ENCODE measurements at places on chromosomes 1 and 21.
A peak's percentile ranks its signal among the peaks of the same experiment; 100 is the strongest.

GRCh38 chr21:28805885-28806284, 186.8 kb downstream of the LTN1 start:
- no peak for DNase-seq

GRCh38 chr21:26067836-26068594, 102.6 kb downstream of the APP start:
- DNase-seq = no peak

DNA sequence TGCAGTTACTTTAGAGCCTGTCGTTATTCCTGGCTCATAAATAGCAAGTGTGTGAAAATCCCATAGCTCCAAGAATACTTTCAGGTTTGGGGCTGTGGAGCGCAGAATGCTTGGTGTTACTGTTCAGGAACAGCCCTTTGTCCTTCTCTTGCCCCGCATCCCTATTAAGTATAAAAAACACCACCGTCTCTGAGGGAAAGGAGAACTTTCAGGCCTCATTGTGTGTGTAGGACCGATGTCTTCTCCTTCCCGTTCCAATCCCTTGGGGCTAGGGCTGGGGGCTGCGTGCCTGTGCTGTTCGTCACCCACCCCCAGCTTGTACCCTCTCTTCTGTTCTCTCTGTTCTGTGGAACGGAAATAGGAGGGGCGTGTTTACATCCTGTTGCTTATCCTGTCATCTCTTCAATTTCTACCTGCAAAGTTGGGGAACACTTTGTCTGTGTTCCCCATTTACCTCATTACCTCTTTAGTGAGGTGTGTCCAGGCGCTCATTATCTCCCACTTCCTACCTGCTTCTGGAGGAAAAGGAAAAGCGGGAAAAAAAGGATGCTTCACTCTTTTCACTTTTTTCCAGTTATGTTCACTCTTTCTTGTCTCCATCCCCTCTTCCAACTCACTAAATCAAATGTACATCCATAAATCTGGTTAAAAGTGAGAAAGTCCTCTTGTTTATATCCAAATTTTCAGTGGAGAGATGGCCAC, 788 bp upstream of the TXNIP start:
- DNase-seq = peak; percentile 44

GRCh38 chr1:222781251-222781650, 33.6 kb upstream of the DISP1 start:
- DNase-seq = no peak

DNA sequence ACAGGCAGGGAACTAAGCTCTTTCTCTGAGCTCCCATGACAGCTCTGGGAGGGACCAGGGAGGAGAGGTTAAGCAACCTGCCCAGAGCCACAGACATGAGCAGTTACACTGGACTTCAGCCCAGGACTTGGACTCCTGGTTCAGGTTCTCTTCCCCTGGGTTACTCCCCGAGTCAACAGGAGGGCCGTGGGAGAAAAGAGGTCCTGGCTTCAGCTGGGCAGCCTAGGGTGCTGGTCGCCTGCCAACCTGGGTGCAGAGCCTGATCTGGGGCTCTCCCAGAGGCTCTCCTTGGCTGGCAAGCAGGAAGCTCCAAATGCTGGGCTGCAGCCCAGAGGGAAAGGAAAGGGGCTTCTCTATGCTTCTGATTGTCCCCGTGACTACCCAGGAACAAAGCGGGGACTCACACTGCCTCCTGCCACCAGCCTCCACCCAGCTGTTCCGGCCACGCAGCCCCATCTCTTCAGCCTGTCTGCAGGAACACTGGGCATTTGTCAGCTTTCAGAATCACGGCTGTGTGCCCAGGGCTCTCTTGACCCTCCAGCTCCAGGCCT, 141.8 kb downstream of the HIVEP3 start:
- no peak for DNase-seq

DNA sequence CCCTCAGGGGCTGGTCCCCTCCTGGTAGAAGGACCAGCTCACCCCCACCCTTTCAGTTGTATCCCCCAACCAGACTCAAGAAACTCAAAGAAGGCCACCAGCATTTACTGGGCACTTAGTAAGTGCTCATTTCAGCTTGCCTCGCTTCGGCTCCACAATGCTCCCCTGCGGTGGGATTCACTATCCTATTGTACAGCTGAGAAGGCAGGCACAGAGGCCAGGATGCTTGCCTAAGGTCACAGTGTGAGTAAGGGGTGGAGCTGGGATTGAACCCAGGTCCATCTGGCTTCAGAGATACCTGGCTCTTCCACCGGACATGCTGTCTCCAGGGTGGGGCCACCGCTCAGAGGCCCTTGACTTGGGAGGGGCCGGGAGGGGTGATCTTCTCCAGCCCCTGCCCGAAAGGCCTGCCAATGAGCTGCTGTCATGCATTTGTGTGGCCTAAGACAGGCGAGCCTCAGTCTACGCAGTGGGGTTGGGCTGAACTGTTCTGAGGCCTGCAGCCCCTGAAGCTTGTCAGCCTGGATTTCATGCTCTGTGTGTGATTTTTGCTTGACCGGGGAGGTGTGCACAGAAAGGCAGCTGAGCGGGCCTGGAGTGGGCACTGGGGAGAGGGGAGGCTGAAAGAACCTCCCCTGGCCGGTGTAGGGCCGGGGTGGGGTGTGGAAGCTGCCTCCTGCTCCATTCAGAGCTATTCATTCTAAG, 48.1 kb downstream of the DMRTB1 start:
- no peak for DNase-seq

DNA sequence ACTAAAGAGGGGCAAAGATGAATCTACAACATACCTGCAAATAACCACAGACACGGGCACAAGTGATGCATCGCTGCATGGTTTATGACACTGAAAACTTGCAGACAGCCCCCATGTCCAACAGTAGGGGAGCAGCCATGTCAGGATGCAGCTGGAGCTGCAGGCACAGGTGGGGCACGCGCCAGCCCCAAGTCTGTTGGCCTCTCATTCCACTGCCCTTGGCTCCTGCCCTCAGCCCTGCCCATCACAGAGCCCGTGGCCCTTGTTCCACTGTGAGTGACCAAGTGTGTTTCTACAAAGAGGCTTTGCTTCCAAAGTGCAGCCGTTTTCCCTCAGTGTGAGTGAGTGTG, 3.2 kb upstream of the PADI4 start:
- no peak for DNase-seq
